ENCODE measurements at places on chromosomes 7 and 10.

GRCh38 chr10:37680716-37681616 lies 176.4 kb downstream of the ZNF248 start:
- no peak for DNase-seq

- DNase-seq, result no peak
These were observed at the start of gene TMEM72 for GRCh38 chr10:44911081-44911540. TSS of gene TMEM72 (plus strand) at chr10:44911337. CDS start at chr10:44911513, 176 bp downstream.

DNA sequence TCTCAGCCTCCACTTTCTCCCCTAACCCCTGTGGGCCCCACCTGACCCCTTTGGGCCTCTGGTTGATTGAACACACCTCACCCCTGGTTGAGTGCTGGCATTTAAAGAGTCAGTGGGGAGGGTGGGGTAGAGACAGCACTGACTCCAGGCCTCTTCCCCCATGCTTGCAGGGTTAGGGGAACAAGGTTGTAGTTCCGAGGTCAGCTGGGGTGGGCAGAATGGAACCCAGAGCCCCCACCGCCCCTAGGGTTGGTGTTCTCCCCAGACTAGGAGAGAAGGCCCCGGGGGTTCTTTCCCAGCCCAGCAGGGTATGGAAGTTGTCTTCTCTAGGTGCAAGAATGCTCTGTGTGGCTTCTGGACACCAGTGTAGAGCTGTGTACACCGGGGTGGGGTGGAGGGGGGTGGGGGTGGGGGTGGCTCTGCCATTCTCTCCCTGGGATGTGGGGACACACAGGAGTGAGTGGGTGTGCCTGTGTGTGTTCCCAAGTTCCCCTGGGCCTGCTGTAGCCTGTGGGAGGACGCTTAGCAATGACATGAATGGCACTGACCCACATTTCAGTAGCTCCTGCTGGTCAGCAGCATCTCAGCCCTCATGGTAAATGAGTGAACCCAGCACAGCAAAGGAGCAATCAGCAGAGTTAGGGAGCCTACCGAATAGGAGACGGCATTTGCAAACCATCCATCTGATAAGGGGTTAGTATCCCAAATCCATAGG lies 33.6 kb downstream of the PRF1 start:
- DNase-seq, result no peak

GRCh38 chr10:80924063-80924952 lies 386.6 kb downstream of the SH2D4B start:
- DNase-seq, result no peak

- no peak for DNase-seq
These were observed 1.3 kb downstream of the SEMA3D start for GRCh38 chr7:85185424-85186082.

GRCh38 chr10:119770928-119771327 lies 45.1 kb downstream of the INPP5F start:
- DNase-seq, result no peak

DNA sequence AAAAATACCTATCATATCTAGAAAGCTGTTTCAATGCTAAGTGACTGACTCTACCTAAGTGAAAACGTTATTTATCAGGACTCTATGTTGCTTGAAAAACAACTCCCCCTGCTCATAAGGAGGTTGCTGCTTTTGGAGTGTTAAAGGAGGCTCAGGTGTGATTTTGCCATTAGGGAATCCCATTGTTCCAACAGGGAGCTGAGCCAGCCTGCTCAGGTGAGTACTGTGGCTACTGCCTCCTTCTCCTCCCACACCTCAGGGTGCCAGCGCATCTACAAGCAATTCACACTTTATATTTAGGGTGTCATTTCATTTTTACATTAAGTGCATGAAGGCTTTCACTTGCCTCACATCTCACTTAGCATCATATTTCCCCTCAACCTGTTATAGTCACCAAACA lies 84.7 kb downstream of the SEM1 start:
- DNase-seq, result no peak

GRCh38 chr10:92692080-92692671 lies 2.4 kb downstream of the HHEX start:
- DNase-seq, result no peak

GRCh38 chr10:86964061-86964846 lies 4.0 kb upstream of the ADIRF start:
- no peak for DNase-seq

All from activated CD8-positive, alpha-beta memory T cell treated with anti-CD3 and anti-CD28 coated beads for 48 hours (primary cell).